NCI-H2171 treated with DMSO at 0.1 percent for 48 hours (cell line): ENCODE measurements at places on chromosomes 7 and 10.

GRCh38 chr7:109126404-109127050 lies 556.9 kb downstream of the DNAJB9 start:
- DNase-seq, result peak; percentile 4

DNA sequence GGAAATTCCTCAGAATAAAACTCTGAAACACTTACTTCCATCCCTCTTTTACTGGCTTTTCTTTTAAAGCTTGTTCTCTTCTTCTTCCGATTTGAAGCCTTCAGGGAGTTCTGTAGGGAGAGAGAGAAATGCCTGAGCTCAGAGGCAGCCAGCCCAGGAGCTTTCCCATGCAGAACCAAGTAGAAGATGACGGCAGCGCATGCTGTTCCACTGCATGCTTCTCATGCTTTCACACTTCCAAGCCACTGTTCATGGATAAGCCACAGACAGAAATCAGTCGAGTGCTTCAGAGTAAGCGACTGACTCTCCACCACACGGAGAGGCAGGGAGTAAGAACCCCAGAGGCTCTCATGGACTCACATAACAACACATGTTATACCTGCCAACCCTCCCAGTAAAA lies 237.3 kb downstream of the DGKI start:
- no peak for DNase-seq

DNA sequence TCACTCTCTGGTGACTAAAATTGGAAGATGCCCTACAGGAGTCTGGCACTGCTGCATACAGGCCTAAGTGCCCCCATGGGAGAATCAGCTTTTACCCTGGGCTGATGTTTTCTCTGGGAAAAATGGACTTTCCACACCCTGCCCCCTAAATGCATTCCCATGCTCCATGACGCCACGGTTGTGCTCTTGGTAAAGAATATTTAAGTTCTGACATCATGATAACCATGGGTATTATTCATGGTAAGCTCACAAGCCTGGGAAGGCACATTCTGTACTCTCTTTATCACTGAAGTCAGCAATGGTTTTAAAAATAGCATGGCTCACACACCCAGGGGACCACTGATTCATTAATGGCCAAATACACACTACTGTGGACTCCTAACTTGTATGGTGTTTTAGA lies 43.4 kb downstream of the HIPK2 start:
- DNase-seq, result no peak

DNA sequence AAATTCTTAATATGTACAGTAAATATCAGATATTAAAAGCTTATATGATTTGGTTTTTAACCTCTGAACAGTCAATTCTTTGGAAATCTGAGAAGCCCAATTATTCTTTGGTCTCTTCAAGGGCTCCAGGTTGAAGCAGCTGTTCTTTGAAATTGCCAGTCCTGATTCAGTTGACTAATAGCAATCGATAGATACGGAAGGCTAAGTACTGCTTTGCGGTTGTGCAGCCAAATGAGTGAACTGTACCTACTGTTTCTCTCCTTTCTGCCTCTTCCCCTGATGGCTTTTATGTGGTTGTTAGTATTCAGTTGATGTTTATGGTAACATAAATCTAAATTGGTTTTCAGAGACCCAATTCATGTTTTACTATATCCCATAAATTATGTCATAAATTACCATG lies 103.1 kb upstream of the RPA3 start:
- DNase-seq, result peak; percentile 77

GRCh38 chr10:113064039-113064438 lies 114.0 kb downstream of the TCF7L2 start:
- DNase-seq, result no peak

DNA sequence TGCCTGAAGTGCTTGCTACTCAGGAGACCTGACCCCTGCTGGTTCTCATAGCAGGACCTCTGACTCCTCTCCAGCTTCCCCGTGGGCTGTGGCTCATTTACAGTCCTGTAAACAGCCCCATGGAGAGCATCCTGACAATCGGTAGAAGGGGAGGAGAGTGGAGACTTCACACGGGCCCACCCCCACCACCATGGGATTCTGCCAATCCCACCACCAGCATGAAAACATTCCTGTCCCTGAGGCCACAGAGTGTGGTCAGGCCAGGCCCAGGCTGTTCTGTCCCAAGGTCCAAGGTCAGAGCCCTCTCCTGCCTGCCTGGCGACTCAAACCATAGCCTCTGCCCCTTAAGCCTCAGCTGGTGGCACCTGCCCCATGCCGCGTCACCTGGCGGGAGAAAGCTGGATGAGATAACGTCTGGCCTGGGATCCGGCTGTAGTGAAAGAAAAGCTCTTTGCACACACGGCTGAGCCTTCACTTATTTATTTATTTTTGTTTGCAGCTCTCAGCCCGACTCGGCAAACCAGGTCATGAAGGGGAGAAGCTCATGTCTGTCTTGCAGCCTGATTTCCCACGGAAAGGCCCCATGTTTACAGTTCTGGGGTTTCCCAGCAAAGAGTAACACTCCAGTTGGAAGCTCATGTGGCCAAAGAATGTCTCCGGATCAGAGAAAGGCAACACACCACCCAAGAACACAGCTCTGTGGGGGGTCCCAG lies 293.6 kb upstream of the ZMIZ1 start:
- no peak for DNase-seq

GRCh38 chr7:45986355-45987298 lies 65.6 kb upstream of the IGFBP3 start:
- DNase-seq, result no peak

DNA sequence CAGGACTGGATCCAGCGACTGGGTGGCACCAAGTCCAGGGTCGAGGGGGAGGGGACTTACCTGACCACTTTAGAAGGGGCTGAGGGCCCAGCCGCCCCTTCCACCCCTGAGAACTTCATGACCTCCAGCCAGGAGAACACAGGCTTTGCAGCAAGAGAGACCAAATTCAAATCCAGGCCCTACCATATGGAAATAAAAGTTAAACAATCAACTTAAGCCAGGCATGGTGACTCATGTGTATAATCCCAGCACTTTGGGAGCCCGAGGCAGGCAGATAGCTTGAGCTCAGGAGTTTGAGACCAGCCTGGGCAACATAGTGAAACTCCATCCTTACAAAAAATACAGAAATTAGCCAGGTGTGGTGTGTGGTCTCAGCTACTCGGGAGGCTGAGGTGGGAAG lies 61.9 kb downstream of the COL13A1 start:
- no peak for DNase-seq

DNA sequence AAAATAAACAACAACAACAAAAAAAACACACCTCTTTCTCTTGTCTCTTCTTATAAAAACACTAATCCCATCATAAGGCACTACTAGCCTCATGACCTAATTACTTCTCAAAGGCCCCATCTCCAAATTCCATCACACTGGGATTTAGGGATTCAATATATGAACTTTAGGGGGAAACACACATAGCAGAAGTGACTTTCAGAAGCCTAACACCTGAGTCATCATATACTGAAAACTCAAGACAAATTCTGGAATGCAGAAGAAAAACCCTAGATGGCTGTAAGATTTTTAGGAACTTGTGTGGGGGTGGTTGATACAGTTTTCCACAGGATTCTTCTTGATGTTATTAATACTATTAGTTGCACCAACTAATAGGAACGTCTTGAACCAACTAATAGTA lies 33.7 kb upstream of the CSTF2T start:
- no peak for DNase-seq

DNA sequence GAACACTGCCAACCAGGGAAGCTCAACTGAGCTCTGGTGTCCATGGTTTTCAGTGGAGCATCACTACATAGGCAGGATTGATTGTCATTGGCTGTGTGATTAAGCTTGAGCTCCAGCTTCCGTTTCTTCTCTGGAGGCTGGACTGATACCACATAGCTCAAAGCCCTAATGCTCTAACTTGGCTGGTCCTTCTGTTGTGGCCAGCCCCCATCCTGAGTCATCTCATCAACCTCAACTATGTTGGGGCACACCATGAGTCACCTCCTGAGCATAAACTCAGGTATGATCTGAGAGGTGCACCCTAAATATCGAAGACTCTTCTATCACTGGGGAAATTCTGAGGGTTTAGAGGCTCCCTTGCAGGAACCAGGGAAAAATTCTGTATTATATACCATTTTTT lies 114.5 kb upstream of the INHBA start:
- no peak for DNase-seq

GRCh38 chr10:5449227-5449626 lies 36.9 kb downstream of the NET1 start:
- no peak for DNase-seq

DNA sequence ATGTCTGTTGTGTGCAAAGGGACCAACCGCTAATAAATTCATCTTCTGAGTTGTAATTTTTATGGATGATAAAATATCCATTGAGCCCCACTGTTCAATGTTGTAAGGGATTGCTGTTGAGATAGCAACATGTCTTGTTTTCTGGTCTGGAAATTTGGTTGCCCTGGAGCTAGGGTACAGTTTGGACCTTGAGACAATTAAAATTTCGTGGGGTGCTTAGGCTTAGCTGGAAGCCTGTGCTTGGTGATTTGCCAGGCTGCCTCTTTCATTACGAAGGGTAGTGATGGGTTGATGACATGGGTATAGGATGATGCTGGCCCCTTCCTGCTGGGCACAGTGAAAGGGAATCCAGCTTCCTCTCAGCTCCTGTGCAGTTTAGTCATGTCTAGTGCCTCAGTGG lies 43.6 kb downstream of the PLCE1 start:
- no peak for DNase-seq

DNA sequence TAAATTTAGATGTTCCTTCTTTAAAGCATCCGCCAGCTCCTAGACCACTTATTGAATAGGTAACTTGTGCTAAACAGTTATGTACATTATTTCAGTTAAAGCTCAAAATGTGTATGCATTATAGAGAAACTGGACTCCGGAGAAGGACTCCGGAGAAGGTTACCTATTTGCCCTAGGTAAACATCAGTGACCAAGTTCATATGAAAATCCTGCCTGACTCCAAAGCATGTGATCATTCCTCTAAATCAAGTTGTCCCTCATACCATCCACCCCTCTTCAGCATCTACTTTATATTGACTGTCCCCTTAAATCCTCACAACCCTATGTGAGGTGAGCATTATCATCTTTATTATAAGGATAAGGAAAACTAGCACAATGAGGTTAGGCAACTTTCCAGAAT lies 147.5 kb downstream of the SRPK2 start:
- DNase-seq, result no peak
